ENCODE measurements at places on chromosomes 2 and 18. TPM values are rescaled to one million over a fixed set of nuclear protein-coding genes. Genes with fewer than 3 reads are reported as not detected.

Gene C2orf80
- total RNA-seq: not detected

DNA sequence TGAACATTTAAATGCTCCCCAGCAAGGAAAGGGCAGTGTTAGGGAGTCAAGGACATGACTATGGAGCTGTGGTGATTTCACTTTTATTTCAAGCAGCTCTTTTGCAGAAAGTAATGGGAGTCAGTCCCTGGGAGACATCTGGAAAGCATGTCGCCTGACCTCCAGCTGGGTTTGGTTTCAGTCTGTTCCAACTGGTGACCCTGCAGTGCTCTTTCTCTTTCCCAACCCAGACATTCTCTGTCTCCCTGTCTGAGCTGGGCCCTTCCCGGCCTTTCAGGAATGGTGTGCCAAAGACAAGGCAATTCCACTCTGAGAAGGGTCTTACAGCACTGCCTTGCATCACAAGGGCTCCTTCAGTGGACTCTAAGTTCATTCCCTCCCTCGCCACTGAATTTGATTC is 323.2 kb downstream of the OSR1 start:
- H3K4me3 ChIP-seq: no peak overlapping the region
- no peaks in the 10 kb centered on the region for H3K36me3 ChIP-seq
- peak; percentile 58 for DNase-seq
- peaks cover 26% of the 10 kb centered on the region for H3K4me1 ChIP-seq
- no peak overlapping the region for H3K27ac ChIP-seq

- no peak overlapping the region for H3K4me3 ChIP-seq
- no peaks in the 10 kb centered on the region for H3K27me3 ChIP-seq
- peaks cover 48% of the 10 kb centered on the region for H3K4me1 ChIP-seq
- H3K27ac ChIP-seq: peak overlapping the region; percentile 84
- peak; percentile 92 for DNase-seq
Observed at GRCh38 chr2:240374085-240374907, 61.2 kb upstream of the GPC1 start.

DNA sequence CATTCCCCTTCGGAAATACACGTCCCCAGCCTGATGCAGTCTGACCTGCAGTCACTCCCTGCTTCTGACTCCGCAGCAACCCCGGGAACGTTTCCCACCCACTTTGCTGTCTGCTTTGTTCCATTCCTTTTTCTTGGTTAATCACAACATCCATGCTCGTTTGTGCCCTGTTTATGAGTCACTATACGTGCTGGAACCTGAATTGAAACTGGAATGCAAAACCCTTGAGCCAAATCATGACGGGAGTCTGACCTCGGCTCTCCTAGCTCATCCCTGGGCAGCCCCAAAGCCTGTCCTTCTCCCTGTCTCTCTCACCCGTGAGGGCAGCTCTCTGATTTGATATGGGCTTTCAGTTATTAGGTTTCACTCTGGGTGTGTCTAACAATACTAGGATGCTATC is 57.1 kb upstream of the RNF152 start:
- no peaks in the 10 kb centered on the region for H3K27me3 ChIP-seq
- peak overlapping the region; percentile 72 for H3K27ac ChIP-seq
- H3K4me3 ChIP-seq: peak overlapping the region; percentile 2
- peak; percentile 87 for DNase-seq
- peaks cover 50% of the 10 kb centered on the region for H3K4me1 ChIP-seq

GRCh38 chr2:3650140-3650920 is 7.7 kb upstream of the ALLC start:
- H3K27me3 ChIP-seq: peaks cover 7% of the 10 kb centered on the region
- H3K27ac ChIP-seq: no peak overlapping the region
- H3K36me3 ChIP-seq: no peaks in the 10 kb centered on the region
- no peak for DNase-seq
- H3K4me1 ChIP-seq: peaks cover 10% of the 10 kb centered on the region

DNA sequence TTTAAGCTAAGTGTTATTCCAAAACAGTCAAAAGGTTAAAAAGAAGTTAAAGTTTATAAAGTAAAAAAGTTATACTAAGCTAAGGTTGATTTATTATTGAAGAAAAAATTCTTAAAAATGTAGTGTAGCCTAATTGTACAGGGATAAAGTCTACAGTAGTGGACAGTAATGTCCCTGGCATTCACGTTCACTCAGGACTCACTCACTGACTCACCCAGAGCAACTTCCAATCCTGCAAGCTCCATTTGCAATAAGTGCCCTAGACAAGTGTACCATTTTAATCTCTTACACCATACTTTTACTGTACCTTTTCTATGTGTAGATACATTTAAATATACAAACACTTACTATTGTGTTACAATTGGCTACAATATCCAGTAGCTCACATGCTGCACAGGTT is 86.1 kb downstream of the CACNB4 start:
- H3K27me3 ChIP-seq: peaks cover 11% of the 10 kb centered on the region
- no peak overlapping the region for H3K4me3 ChIP-seq
- peak; percentile 10 for DNase-seq
- H3K36me3 ChIP-seq: no peaks in the 10 kb centered on the region
- H3K4me1 ChIP-seq: no peaks in the 10 kb centered on the region

Gene PARD6G
- 26.9 TPM for total RNA-seq

Gene APCDD1
- total RNA-seq: 5.4 TPM

GRCh38 chr18:35603528-35603927 is 22.0 kb downstream of the GALNT1 start:
- no peak overlapping the region for H3K4me3 ChIP-seq
- DNase-seq: no peak
- H3K4me1 ChIP-seq: peaks cover 7% of the 10 kb centered on the region
- H3K27ac ChIP-seq: no peak overlapping the region
- no peaks in the 10 kb centered on the region for H3K36me3 ChIP-seq

Gene WDR35
- total RNA-seq: 9.6 TPM

DNA sequence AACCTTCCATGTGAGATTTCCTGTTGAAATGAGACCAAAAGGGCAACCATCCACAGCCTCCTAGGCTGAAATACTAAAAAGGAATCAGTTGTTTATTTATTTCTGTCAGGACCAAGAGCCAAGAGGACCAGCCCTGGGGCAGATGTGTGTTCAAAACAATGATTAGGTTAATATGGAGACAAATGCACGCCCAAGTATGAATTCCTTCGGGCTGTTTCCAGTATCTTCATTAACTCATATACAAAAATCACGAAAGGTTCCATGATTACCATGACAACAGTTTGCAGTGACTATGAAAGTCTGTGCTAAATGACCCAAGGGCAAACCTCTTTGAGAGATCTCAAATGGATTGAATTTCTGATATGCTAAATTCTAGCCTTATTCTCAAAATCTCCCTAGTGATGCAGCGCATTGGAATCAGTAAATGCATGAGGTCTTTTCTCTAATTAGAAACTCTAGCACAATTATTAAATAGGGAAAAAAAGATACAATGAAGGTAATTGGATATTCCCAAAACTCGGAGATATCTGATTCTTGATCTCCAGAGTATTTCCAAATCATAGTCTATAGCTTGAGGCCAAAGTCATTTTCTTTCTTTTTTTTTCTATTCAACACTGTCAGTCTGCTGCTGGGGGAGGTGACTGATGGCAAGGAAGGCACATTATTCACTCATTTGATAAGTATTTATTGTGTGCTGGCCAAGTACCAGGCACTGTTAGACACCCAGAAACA is 35.6 kb downstream of the VIT start:
- peak; percentile 61 for DNase-seq
- H3K36me3 ChIP-seq: no peaks in the 10 kb centered on the region
- H3K27ac ChIP-seq: no peak overlapping the region

Gene OR6B2
- not detected for total RNA-seq

DNA sequence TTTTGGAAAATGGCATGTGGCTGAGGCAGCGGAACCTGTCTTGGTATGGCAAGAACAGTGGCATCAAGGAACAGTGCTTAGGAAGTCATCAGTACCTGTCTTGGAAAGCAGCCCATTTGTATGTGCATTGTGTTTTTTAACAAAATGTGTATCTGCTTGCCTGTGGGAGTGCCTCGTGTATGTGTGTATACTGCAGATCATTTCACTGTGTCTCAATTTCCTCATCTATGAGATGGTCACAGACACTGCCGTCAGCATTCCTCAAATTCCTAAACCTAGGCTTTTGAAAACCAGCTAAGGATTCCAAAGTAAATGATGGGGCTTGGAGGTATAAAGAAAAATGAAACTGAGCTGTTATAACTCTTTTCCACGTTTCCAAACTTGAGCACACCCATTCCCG is 441.3 kb downstream of the RND3 start:
- no peak overlapping the region for H3K4me3 ChIP-seq
- no peak overlapping the region for H3K27ac ChIP-seq
- H3K36me3 ChIP-seq: no peaks in the 10 kb centered on the region
- DNase-seq: peak; percentile 60

- no peaks in the 10 kb centered on the region for H3K36me3 ChIP-seq
- DNase-seq: no peak
- no peak overlapping the region for H3K4me3 ChIP-seq
- H3K27me3 ChIP-seq: no peaks in the 10 kb centered on the region
Observed at GRCh38 chr2:102110596-102111334, 31.8 kb upstream of the IL1R1 start.

Gene TMEM247
- not detected for total RNA-seq

Gene PARD3B
- 7.0 TPM for total RNA-seq

Gene GCG
- not detected for total RNA-seq
